ENCODE measurements at places on chromosomes 4 and X. TPM values are rescaled to one million over a fixed set of nuclear protein-coding genes. Genes with fewer than 3 reads are reported as not detected.

PWWP3B gene
- 4.4 TPM for total RNA-seq

FATE1 gene
- not detected for total RNA-seq

NMU gene
- not detected for total RNA-seq

OPHN1 gene
- 5.7 TPM for total RNA-seq

MAGEB2 gene
- not detected for total RNA-seq

GK gene
- total RNA-seq, result 7.4 TPM

FHIP1A gene
- 14.2 TPM for total RNA-seq

SERTM2 gene
- total RNA-seq, result not detected

GRCh38 chr4:138851391-138852335 lies 163.9 kb upstream of the NOCT start:
- no peak for DNase-seq

GRCh38 chr4:26987191-26987590 lies 126.5 kb downstream of the STIM2 start:
- no peak for DNase-seq

DNA sequence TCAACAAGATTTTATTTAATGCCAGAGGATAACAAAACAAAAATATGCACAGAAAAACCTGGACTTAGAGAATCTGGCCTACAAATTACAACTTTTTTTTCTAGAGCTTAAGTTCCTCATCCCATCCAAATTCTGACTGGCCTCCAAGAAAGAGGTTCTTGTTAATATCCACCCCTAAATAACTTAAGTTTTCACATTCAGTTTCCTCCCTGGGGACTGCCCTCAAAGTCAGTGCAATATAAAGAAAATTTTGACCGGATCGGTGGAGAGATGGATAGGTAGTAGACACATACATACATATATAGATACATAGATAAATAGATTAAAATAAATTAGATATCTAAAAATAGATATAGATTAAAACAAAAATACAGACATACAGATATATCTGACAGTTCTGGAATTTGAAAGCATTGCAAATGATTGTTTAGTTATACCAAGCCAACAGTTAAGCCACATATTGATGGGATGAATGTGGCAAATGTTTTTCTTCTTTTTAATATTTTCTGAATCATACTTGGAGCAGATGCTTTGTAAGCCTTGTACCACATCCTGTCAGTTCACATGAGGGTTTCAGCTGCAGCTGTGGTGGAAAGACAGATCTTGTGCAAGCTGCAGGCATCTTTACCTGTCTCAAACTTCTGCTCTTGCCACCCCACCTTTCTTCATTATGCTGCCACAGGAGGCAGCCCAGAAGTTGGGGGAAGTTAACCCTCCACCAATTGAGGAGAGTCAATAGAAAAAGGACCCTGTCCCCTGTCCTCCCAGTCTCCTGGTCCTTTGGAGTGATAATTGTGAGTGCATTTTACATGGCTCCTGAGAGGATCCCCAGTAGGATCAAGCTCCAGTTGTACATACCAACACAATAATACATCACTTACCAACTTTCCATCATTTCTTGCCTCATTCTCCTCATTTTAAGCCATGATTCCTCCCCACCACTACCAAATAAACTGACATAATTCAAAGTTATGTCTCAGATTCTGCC lies 58.5 kb upstream of the PRDM8 start:
- DNase-seq, result no peak

GRCh38 chrX:37434362-37434761 lies 85.2 kb downstream of the PRRG1 start:
- DNase-seq, result no peak

- DNase-seq, result no peak
Observed at GRCh38 chr4:150089732-150090131, 11.5 kb downstream of the DCLK2 start.

GRCh38 chr4:51907006-51907669 lies 64.2 kb downstream of the DCUN1D4 start:
- no peak for DNase-seq

DNA sequence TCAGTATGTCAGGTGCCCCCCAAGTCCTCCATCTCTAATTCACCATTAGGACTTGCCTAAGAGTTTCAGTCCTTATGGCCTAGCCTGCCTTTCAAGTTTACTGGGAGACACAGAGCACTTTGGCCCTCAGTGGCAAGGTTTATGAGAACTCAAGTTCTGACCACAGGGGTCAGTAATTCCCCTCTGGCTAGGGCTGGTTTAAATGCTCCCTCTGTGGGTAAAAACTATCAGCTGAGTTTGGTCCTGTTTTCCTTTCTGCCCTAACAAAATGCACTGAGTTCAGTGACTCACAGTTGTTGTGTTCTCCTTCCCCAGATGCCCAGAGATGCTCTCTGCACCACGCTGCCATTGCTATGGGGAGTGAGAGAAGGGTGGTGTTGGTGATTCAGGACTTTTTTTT lies 163.2 kb downstream of the RELL1 start:
- DNase-seq, result no peak

- DNase-seq, result peak; percentile 87
Observed at GRCh38 chrX:53281321-53281822, at the start of gene IQSEC2. Gene IQSEC2, minus strand, starts transcription at chrX:53281584.

GRCh38 chr4:16785793-16786527 lies 112.5 kb downstream of the LDB2 start:
- DNase-seq, result no peak

DNA sequence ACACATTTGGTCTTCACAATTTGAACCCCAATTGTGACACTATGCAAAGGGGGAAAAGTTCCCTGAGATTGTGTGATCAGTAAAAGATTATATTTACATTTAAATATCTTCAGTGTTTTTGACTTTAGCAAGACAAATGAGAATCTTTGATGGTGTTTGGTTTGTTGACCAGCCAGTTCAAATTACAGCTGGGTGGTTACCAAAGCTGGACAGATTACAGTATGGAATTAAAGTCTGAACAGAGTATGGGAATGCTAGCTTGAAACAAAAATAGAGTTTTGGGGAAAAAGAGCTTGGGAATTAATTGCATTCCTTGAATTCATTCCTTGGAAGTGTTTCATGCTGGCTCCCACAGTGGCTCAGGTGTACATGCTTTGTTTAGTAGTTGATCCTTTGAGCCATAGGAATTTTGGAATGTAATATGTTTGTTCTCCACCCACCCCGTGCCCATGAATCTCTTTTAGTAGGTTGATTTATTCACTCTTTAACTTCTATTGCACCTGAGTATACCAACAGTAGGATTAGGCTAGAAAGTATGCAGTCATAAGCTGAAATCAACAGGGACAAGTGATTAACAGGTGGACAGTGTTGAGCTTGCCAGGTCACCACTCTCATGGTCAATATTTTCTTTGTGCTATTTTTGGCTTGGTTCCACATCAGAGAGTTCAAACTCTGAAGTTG lies 81.1 kb upstream of the HELT start:
- no peak for DNase-seq

GRCh38 chrX:115017455-115017854 lies at the start of gene IL13RA2:
Gene IL13RA2, minus strand, starts transcription at chrX:115017616. Its CDS starts 347 bp downstream, at chrX:115017269.
- DNase-seq, result no peak

DNA sequence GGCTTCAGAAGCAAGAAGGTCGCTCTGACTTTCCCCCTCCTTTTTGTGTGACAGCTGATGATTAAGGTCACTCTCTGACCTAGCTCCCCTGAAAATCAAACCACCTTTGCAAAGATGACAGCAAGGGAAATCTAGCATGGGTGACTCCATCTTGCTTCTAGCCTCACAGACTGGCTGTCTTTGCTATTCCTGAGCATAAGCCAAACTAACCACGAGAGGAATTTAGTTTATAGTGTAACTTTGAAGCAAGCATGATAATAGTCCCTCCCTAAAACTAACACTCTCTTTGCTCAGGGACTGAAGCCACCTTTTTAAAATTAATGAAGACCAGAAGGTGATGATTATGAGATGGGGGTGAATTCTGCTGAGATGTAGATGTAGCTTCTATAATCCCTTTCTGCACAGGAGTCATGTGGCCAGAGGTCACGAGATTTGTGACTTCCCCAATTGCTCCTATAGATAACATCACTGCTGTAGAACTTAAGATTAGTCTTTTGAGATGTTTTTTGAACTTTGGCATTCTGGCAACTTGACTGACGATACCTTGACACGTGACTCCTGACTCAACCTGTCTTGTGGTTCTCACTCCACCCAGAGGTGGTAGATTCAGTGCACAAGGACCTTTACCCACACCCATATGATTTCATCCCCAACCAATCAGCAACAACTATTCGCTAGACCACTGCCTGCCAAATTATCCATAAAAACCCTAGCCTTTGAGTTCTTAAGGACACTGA lies 14.9 kb upstream of the PDE5A start:
- DNase-seq, result no peak

GRCh38 chr4:152467101-152467500 lies 68.8 kb downstream of the FBXW7 start:
- no peak for DNase-seq

GRCh38 chr4:47915378-47915777 lies 995 bp upstream of the NFXL1 start:
- DNase-seq, result no peak

- DNase-seq, result no peak
Observed at GRCh38 chr4:6779667-6780565, 2.6 kb upstream of the KIAA0232 start.

GRCh38 chrX:39504850-39505259 lies 592.9 kb downstream of the BCOR start:
- no peak for DNase-seq

GRCh38 chr4:149370785-149371420 lies 444.7 kb downstream of the IQCM start:
- DNase-seq, result no peak

- DNase-seq, result no peak
Observed at GRCh38 chr4:185036019-185036418, 17.7 kb downstream of the HELT start.

DNA sequence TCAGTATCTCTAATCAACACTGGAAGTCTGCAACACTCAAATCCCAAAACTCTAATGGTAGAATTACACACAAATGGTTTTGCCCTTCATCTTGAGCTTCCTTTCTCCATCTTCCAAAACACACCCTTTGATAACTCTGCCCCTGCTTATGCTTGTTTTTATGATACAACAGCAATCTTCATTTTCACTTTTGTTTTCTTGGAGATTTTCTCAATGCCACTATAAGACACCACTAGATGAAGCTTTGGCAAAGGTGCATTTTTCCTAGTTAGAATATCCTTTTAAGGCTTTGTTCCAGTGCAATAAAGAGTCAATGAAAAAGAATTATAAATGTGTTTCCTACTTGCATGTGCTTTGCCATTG lies 472.4 kb upstream of the NWD2 start:
- DNase-seq, result no peak

DNA sequence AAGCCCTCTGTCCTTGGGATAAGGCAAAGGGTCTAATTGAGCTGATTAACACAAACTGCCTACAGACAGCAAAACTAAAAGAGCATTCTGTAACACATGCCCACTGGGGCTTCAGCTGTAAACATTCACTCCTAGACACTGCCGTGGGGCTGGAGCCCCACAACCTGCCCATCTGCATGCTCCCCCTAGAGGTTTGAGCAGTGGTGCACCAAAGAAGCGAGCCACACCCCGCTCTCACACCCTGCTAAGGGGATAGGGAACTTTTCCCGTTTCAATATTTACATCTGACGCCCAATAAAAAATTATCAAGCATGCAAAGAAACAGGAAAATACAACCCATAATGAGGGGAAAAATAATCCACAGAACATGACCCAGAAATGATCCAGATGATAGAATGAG lies 46.9 kb upstream of the HSD17B10 start:
- no peak for DNase-seq

All from left cardiac atrium (tissue), 4 donors.